ENCODE measurements at places on chromosomes 16 and 17.

DNA sequence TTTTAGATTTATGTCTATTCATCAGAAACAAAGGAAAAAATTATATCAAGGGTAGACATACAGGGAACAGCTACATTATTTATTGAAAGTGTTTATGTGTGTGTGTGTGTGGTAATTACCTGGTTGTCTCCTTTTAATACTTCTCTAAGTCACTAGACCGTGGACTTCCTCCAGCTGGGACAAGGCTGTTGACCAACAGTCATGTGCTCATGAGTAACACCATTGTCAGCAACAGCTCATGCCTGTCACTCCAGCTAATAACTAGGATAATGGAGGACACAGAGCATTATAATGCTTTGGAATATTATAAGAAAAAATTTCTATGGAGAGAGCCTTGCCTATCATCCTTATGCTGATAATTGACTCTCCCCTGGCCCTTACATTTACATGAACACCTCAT, 125.3 kb upstream of the SALL1 start:
- peak; percentile 69 for DNase-seq

GRCh38 chr16:85652431-85653221, 36.1 kb downstream of the GINS2 start:
- DNase-seq: no peak

GRCh38 chr17:15346066-15346595, 4.7 kb upstream of the TEKT3 start:
- DNase-seq: no peak

DNA sequence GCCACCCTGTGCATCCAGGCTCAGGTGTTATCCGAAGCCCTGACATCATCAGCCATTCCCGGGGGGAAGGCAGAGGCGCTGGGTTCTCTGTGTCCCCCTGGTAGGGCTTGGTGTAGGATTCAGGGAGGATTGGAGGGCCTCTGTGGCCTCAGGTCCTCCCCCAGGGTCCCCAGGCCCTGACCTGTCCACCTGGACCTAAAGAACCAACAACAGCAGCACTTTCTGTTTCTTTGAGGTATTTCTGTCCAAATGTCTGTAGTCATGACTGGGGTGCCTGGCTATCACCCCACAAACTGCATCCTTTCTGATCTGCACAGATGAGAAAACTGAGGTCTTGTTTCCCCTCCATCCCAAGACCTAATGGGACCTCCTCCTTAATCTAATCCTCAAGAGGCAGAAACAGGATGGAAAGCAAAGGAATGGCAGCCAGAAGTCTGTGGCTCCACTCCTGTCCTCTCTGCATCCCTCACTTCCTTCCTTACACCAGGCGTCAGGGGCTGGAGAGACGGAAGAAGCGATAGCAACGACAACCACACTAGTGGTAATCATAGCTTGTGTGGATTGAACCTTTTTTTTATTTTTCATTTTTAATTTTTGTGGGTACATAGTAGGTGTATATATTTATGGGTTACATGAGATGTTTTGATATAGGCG, 11.8 kb downstream of the NLRC5 start:
- DNase-seq: no peak

- DNase-seq: no peak
Measured at GRCh38 chr16:30088832-30089624, 2.7 kb downstream of the TBX6 start.

DNA sequence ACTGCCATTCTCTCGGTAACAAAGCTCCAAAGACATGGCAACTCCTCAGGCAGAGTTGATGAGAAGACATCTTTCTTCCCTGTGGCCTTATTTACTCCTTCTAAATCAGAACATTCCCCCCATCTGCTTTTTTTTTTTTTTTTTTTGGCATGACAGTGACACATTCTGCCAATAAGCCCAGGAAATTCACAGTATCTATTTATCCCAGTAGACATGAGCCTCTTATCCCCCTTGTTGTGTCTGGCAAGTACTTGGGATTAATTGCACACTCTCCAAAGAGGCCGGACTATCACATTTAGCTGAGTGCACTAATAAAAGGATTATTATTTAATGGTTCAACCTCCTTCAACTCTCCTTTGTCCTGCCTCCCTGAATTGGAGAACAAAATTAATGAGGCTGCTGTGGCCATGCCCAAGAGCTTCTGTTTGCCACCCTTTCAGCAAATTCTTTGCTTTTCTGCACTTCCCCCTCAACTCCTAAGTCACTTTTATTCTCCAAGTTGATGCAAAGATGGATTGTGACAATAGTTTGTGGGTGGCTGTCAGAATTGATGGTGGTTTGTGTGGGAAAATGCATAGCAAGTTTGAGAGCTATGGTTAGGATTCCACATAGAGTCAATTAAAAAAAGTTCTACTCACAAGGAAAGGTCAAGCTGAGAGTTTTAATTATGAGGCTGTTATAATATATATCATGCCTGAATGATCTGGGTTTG, 47.2 kb downstream of the GPR139 start:
- peak; percentile 2 for DNase-seq

GRCh38 chr16:67104061-67104460, 5.7 kb upstream of the PHAF1 start:
- no peak for DNase-seq

GRCh38 chr16:65069065-65069464, 52.8 kb downstream of the CDH11 start:
- DNase-seq: no peak

GRCh38 chr16:50480206-50480605, 68.0 kb upstream of the NKD1 start:
- peak; percentile 95 for DNase-seq

DNA sequence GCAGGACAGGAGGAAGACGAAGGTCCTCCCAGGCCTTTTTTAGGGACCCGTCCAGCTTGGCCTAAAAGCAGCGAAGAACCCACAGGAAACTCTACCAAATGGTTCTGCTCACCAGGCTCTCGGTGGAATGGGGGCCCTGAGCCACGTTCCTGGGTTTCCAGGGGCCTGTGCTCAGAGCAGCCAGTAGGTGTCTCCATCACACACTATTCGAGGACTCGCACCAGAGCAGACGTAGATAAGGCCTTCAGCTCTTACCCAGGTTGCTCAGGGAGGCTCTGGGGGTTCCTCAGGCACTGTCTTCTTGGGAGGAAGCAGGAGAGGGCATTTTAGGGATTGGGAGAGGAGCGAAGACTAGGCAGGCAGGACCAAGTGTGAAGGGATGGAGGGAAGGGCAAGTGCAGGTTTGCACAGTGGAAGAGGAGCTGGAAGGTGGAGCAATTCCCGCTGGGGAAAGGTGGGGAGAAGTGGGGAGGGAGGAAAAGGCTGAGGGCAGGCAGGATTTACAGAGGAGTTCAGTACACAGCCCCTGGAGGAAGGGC, 157.1 kb downstream of the RGS9 start:
- DNase-seq: peak; percentile 53

GRCh38 chr16:5330058-5330457, 232.5 kb upstream of the EEF2KMT start:
- DNase-seq: no peak

DNA sequence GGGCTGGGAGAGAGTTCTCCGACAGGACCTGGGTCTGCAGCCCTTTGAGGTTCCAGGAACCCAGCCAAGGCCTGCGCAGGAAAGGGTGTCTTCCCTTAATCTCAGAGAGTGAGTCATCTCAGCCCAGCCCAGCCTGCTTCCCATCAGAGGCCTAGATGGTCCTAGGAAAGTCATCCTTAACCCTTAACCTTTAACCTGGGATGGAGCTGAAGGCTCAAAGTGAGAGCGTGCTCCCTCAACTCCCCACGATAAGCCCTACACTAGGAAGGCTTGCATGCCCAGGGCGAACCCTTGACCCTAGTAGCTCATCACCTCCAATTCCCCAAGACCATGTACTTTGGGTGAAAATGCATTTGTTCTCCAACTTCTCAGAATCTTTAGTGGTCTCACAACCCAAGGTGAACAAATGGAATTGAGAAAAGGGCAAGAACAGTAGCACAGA, 4.8 kb upstream of the ATXN7L3 start:
- DNase-seq: no peak

GRCh38 chr17:51269991-51270390, 9.6 kb downstream of the UTP18 start:
- DNase-seq: no peak

DNA sequence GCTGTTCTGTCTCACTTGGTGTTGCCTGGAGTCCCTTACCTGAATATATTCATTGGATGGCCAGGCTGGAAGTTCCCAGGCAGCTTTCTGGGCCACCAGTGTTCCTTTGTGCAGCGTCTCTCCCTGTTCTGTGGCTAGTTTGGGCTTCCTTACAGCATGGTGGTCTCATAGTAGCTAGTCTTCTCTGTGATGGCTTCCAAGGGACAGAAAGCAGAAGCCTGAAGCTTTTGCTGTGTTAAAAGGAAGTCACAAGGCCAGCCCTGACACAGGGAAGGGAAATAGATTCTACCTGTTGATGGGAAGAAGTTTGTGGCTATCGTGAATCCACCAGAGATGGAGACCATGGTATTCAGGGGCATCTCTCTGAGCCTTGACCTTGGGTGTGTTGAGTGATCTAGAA, 34.6 kb downstream of the PLCG2 start:
- no peak for DNase-seq

DNA sequence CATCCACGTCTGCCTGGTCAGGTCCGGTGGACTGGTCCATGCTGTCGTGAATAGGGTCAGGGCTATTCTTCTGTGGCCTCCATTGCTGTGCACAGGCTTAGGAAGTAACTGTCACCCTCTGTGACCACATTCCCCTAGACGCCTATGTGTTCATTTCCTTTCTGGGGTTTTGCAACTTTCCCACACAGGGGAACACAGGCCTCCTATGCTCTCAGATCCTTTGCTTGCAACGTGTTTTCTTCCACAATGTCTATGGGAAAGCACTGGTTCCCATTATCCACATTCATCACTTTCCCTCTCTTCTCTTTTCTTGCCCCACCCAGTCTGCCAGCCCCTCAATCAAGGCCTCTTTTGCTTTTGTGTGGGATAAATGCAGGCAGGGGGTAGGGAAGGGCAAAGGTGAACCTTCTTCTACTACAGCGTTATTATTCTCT, 43.2 kb upstream of the DNAJA2 start:
- peak; percentile 22 for DNase-seq

DNA sequence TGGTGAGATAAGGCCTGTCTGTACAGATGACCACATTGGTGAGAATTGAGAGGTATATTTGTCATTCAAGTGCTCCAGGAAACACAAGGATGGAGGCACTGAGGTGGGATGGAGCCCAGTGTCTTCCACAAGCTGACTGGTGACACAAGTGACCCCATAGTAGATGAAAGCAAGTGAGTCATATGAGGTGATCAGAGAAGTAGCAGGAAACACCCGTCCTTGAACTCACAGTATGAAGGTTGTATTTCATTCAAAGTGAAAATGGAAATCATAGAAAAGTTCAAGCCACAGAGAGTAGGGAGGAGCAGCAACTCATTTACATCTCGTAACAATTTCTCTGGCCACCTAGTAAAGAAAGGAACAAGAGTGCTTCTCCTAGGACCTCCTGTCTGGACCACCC, 609.8 kb downstream of the HS3ST4 start:
- no peak for DNase-seq

- DNase-seq: no peak
Measured at GRCh38 chr17:44655983-44656710, at the start of gene MEIOC. Gene MEIOC (plus strand): TSS chr17:44656468. CDS start chr17:44656614, 146 bp downstream.

GRCh38 chr16:47234-47633, 6.2 kb downstream of the POLR3K start:
- no peak for DNase-seq

GRCh38 chr17:17466511-17466910, 10.3 kb upstream of the MED9 start:
- DNase-seq: peak; percentile 19

DNA sequence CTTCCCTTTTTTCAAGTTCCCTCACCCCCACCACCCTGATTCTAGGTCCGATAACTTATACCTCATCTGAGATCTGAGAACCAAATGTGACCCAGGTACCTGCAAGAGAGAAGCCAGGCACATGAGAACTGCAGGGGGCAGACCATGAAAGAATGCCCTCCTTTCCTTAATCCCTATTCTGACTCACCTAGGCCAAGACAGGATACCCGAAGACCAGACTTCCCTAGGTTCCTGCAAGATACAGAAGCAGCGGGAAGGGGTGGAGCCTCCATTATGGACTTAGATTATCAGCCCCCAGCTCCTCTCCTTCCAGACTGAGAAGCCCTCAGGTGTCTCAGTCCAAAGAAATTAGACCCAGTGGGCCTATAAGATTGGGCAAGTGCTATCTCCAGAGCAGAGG, 2.1 kb downstream of the KCNAB3 start:
- no peak for DNase-seq

DNA sequence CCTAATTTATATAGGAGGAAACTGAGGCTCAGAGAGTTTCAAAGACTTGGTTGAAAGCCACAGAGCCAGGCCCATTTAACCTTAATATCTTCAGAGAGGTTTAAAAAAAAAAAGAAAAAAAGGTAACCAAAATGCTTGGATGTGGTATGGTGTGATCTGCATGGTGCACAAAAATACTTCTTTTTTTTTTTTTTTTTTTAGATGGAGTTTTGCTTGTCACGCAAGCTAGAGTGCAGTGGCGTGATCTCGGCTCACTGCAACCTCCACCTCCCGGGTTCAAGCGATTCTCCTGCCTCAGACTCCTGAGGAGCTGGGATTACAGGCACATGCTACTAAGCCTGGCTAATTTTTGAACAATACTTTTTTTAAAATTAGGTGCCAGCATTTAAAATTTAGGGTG, 101.8 kb downstream of the XYLT1 start:
- DNase-seq: no peak

Data from pons (tissue), 1 donor.